Stimulated activated CD8-positive, alpha-beta memory T cell treated with anti-CD3 and anti-CD28 coated beads, Interleukin-4, amount 100 ng/mL, for 4 hours (primary cell): ENCODE measurements at places on chromosomes 6 and 20.

- no peak for DNase-seq
Measured at GRCh38 chr6:40312213-40313015, 274.8 kb downstream of the LRFN2 start.

- no peak for DNase-seq
Measured at GRCh38 chr20:32362901-32363364, 4.8 kb downstream of the ASXL1 start.

DNA sequence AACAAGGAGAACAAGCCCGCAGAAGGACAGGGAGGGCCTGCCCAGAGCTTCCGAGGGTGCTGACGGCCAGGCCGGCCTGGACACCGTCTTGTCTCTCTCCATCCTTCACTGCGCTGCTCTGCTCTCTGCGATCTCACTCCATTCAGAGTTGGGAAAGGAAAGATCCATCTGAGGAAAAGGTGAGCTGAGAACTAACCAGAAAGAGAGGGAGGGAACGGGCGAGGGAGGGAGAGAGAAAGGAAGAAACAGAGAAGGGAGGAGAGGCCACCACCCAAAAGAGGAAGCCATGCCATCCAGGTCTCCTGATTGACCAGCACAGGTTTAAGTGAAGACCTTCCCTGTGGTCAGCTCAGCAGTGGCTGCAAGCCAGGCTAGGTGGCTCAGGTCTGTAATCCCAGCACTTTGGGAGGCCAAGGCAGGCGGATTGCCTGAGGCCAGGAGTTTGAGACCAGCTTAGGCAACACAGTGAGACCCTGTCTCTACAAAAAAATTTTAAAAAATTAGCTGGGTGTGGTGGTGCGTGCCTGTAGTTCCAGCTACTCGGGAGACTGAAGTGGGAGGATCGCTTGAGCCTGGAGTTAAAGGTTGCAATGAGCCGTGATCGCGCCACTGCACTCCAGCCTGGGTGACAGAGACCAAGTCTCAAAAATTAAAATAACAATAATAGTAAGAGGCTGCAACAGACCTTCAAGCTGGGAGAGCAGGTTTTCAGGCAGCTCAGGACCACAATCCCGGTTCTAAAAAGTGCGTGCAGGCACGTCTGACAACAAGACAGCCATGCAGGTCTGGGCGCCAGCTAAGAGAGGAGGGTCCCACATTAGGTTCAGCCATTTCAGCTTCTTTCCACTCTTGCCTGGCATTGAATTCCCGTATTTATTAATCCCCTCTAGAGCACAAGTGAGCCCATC, 34.2 kb upstream of the DLGAP4 start:
- no peak for DNase-seq

GRCh38 chr20:4563031-4563430, 158.7 kb upstream of the PRND start:
- no peak for DNase-seq

DNA sequence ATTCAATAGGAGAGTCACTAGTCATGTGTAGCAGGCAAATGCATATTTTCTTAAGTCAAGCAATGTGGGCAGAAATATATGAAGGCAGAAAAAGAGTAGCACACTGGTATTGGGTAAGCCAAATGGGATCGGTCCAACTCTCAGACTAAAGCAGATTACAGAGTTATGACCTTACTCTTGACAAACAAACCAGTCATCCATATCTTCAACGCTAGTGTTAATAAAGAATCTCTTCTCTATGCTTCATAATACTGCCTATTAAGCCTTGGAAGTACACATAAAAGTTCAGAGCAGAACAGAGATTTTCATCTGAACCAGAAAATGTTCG, 320.2 kb upstream of the JARID2 start:
- DNase-seq = no peak

GRCh38 chr20:48156951-48157700, 371.8 kb upstream of the SULF2 start:
- DNase-seq = no peak

DNA sequence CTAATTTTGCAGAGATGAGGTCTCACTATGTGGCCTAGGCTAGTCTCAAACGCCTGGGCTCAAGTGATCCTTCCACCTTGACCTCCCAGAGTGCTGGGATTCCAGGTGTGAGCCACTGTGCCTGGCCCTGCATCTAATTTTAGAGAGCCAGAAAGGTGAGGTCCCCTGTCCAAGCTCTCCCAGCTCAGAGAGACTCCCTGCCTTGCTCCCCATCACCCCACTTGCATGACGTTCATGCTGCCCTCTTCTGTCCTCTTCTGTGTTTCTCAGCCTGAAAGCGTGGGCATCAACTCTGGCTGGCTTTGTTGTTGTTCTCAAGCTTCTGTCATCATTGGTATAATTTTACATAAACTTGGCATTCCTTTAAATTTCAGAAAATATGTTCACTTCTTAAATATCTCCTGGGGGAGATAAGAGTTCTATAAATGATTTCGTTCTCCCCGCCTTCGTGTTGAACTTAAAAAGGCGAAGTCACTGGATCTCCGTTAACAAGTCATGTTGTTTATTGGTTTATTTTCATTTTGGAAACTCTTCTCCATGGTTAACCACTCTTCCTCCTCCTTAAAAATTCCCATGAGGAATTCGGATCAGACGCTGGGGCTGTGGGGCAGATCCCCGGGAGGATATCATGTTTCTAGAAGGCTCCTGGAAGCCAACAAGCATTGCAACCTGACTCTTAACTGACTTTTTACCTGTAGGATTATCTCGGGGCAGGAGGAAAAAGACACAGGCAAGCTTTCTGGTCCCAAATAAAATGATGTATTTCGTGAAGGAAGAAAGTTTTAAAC, 13.2 kb upstream of the PARD6B start:
- no peak for DNase-seq

DNA sequence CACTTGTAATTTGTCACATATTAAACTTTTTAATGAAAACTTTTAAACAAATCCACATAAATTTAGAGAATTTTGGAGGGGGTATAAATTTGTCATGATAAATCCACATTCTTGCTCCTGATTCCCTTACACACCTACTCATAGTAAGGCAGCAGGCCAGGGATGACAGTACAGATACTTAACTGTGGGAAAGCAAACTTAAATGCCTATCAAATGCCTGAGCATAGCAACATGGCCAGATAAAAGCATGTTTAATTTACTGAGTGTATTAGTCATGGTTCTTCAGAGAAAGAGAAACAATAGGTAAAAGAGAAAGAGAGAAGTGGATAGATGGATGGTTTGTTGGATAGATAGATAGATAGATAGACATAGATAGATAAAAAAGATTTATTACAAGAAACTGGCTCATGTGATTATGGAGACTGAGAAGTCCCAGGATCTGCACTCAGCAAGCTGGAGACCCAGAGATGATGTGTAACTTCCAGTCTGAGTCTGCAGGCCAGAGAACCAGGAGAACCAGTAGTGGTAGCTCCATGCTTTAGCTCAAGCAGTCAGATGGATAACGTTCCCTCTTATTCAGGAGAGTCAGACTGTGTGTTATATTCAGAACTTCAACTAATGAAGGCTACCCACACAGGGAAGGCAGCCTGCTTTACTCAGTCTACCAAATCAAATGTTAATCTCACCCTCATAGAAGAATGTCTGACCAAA, 15.9 kb upstream of the ADGRF1 start:
- DNase-seq = no peak
